Ureter (tissue), 1 donor: ENCODE measurements at places on chromosomes 7 and 10. TPM values are rescaled to one million over a fixed set of nuclear protein-coding genes. Genes with fewer than 3 reads are reported as not detected.

DNA sequence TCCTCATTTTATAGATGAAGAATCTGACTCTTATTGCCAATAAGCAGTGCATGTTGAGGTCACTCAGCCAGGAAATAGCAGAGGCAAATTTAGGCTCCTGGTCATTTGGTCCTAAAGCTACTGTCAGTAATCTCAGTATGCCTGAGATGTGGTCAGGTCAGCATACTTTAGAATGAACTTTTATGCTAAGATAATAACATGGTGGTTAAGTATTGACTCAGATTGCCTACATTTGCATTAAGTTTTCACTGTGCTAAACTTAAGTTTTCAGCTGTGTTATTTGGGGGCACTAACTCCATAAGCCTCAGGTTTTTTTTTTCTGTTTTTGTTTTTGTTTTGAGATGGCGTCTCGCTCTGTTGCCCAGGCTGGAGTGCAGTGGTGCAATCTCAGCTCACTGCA is 35.9 kb upstream of the CCSER2 start:
- no peak for DNase-seq

GRCh38 chr7:45163692-45164052 is 6.1 kb downstream of the RAMP3 start:
- no peak for DNase-seq

DNA sequence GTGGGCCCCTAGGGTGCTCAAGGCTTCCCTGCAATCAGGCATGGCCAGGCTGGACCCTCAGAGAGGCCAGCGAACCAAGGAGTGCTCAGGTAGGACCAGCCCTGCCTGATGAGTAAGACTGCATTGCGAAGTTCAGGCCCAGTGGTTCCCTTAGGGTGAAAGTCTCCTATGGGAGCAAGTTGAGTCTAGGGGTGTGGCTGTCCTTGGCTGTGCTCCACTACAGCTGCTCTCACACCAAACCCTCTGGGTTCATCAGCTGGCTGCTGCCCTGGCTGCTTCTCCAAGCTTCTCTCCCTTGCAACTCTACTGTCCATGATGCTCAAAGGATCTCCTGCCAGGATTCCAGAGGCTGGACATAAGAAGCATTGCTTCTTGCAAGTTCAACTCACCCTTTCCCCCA is 18.7 kb downstream of the FAM25A start:
- no peak for DNase-seq

- DNase-seq = no peak
Observed at GRCh38 chr10:130425169-130425568, 289.0 kb downstream of the GLRX3 start.

ACSM6 gene
- 1.8 TPM for total RNA-seq

GRCh38 chr10:103199488-103199887 is 6.4 kb upstream of the NT5C2 start:
- DNase-seq = no peak

DNA sequence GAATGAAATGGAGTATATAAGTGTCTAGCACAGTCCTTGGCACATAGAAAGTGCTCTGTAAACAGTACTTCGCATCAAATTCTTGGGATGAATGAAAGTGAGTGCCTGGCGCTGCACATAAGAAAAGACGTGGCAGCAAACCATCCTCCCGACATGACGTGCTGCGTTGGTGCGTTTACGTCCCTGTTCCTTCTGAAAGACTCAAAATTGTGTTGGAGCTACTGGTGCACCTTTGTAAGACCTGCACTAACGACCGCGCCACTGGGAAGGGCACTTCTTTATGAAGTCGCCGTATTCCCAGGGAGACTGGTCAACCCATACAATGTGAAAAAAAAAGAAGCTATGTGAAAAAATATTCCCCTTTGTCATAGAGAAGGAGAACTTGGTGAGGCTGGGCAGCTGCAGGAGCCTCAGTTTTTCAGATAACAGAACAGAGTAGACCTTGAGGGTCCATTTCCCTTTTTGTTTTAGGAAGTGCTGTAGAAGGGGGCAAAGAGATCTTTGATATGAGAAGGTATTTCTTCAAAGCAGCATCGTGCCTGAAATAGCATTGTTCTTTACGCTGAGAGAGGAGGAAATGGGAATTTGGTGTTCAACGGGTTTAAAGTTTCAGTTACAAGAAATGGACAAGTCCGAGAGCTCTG is 91.7 kb downstream of the PTPRE start:
- DNase-seq = no peak

- DNase-seq = no peak
Observed at GRCh38 chr10:4390219-4390618, 435.8 kb upstream of the AKR1E2 start.

GRCh38 chr10:114645706-114646105 is 12.4 kb downstream of the ABLIM1 start:
- DNase-seq = no peak

DNA sequence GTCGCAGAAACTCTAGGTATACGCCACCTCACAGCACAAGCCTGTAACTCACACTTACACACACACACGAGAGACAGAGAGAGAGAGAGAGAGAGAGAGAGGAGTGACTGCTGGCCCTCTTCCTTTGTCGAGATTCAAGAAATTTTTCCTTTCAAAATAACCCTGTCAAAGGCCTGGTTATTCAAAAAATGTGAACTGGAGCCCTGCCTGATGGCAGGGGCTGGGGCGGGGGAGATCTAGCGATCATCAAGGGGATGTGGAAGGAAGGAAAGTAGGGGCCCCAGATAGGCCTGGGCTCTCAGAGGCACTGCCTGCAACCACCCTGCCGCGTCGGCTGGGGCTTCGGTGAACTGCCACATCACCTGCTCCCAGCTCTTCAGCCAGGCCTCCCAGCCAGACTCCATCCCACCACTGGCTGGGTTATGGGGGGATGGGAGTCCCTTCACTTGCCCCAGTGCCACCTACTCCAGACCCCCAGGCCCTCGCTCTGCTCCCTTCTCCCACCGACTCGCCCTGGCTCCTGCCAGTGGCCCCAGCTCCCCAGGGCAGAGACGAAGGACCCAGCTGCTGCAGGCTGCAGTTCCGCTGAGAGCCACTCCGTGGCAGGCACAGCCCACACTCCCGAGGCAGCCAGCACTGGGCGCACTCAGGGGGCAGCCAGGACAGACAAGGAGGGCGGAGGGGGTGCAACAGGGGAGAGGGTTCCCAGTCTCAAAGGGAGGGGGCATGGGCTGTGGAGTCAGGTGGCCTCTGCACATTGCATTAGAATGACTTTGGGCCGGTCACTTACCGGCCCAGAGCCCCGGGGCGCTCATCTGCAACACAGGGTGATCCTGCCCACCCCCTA is 15.3 kb downstream of the KCNH2 start:
- DNase-seq = no peak

GRCh38 chr10:98444314-98445006 is 2.3 kb downstream of the HPS1 start:
- DNase-seq = no peak

GRCh38 chr10:50216894-50217293 is 34.4 kb downstream of the ASAH2 start:
- no peak for DNase-seq

GRCh38 chr10:49375611-49376010 is 20.3 kb downstream of the DRGX start:
- DNase-seq = peak; percentile 24

DNA sequence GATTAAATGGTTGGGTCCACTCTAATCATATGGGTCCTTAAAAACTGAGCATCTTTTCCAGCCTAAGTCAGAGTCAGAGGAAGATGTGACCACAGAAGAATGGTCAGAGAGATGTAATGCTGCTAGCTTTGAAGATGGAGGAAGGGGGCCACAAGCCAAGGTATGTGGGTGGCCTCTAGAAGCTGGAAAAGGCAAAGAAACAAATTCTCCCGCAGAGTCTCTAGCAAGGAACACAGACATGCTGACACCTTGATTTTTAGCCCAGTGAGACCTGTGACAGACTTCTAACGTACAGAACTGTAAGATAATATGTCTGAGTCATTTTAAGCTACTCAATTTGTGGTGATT is 1.5 kb upstream of the EXOC6 start:
- DNase-seq = no peak

GRCh38 chr10:5663692-5664427 is 2.5 kb downstream of the ASB13 start:
- no peak for DNase-seq

DNA sequence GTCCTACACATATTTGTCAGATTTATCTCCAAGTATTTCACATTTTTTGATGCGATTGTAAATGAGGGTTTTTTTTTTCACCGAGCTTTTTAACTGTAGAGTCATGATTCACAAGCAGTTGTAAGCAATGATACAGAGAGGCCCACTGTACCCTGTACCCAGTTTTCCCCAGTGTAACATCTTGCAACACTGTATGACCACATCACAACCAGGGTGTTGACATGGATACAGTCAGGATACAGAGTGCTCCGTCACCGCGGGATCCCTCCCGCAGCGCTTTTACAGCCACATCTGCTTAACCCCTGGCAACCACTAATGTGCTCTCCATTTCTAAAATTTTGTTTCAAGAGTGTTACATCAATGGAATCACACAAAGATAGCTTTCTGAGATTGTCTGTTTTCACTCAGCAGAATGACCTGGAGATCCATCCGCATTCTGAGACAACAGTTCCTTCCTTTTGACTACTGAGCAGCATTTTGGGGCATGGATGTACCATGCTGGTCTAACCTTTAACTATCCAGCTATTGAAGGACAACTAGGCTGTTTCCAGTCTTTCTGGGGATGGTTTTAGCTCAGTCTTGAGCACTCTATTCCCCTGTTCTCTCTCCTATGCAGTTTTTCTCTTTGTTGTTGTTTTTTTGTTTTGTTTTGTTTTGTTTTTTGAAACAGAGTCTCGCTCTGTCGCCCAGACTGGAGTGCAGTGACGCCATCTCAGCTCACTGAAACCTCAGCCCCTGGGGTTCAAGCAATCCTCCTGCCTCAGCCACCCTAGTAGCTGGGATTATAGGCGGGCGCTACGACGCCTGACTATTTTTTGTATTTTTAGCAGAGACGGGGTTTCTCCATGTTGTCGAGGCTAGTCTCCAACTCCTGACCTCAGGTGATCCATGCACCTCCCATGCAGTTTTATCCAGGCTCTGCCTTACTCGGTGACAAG is 25.9 kb downstream of the GPRIN2 start:
- DNase-seq = no peak

BMPER gene
- total RNA-seq = 6.8 TPM

- DNase-seq = no peak
Observed at GRCh38 chr10:114674346-114674745, 16.3 kb upstream of the ABLIM1 start.

ZNF804B gene
- not detected for total RNA-seq

DNA sequence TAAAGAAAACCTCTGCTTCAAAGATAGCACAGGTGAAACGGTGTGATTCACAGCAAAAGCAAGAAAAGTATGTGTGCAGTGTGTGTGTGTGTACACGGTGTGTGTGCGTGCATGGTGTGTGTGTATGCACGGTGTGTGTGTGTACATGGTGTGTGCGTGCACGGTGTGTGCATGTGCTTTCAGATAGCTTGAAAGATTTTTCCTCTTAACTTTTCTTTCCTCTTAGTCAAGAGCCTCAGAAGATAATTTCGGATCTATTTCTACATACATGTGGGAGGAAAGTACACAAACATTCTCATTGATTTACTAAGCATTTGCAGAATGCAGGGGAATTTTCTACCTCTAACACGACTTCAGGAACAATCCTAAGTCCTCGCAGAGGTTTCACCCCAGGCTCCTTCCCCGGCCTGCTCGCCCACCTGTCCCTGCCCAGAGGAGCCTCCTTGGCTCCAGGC is 2.9 kb downstream of the FGFR2 start:
- no peak for DNase-seq

POLL gene
- 35.9 TPM for total RNA-seq

- DNase-seq = no peak
Observed at GRCh38 chr7:42843205-42843800, 68.6 kb downstream of the C7orf25 start.

PALD1 gene
- 11.0 TPM for total RNA-seq

DNA sequence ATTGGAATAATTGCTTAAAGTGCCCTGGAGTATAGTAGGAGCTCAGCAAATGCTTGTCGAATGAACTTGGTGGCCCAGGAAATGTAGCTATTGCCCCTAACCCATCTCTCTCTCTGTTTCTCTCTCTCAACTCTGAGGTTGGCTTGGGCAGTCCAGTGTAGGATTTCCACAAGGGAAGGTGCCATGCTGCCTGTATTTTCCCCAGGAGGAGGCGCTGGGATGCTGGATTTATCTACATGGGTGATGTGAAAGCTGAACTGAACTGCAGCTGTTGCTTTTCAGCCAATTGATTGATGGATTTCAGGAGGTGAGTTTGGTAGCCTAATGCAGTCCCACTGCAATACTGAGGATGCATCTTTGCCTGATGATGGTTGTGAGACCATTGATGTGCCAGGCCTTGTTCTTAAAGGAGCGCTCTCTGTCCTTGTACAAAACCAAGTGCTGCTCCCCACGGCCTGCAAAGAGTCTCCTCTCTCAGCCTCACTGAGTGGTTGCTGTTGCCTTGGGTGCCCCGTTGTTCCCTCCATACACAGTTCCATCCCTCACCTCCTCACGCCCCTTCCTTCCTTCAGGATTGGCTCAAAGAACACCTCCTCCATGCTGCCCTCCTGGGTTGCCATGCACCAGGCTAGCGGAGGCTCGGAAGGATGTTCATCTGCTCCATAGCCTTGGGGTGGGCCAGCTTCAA is 200.6 kb downstream of the GLRX3 start:
- DNase-seq = no peak

DNA sequence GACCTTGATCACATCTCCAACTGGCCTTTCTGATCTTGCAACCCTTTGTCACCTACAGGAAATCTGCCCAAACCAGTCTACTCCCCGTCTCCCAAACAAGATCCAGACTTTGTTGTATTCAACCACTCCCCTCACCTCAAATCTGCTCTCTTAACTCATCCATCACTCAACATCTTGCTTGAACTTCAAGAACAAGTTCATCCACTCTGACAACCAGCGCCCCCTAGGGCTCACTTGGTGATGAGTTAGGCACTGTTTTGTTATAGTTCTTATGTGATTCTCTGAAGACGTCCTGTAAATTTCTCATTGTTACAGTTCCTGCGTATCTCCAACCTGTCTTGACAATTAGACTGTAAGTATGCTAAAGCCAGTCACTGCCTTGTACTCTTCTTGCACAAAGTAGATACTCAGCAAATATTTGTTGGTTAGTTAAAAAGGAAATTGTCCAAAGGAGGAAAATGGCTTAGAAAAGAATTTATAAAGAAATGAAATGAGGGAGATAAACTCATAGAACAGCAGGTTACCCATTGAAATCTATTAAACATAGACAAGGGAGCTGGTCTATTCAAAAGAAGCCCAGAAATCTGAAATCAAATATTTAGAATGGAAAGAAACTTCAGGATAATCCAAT is 5.3 kb downstream of the FRMD4A start:
- DNase-seq = no peak

GRCh38 chr7:93882468-93882867 is 8.1 kb downstream of the TFPI2 start:
- no peak for DNase-seq

GRCh38 chr7:87480386-87480785 is 4.9 kb upstream of the ABCB4 start:
- no peak for DNase-seq

DNA sequence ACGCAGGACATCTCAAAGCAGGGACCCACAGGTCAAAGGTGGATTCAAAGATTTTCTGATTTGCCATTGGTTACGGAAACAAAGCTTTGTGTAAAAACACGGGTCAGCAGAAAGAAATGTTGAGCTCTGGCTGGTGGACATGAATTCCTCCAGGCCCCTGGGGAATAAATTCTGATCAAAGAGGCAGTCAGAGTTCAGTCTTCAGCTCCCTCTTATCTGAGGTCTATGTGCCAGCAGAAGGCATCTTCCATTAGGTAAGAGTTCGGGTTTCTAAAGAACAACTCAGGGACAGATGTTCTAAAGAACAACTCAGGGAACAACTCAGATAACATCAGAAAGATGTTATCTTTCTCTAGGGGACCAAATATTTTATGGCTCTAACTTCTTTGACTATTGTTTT is 64.9 kb upstream of the PALS2 start:
- no peak for DNase-seq

CXCL12 gene
- 73.1 TPM for total RNA-seq

RGS10 gene
- total RNA-seq = 24.1 TPM

GRCh38 chr7:148982654-148983199 is 45.6 kb downstream of the PDIA4 start:
- no peak for DNase-seq
